ENCODE measurements at places on chromosomes 4 and X.

DNA sequence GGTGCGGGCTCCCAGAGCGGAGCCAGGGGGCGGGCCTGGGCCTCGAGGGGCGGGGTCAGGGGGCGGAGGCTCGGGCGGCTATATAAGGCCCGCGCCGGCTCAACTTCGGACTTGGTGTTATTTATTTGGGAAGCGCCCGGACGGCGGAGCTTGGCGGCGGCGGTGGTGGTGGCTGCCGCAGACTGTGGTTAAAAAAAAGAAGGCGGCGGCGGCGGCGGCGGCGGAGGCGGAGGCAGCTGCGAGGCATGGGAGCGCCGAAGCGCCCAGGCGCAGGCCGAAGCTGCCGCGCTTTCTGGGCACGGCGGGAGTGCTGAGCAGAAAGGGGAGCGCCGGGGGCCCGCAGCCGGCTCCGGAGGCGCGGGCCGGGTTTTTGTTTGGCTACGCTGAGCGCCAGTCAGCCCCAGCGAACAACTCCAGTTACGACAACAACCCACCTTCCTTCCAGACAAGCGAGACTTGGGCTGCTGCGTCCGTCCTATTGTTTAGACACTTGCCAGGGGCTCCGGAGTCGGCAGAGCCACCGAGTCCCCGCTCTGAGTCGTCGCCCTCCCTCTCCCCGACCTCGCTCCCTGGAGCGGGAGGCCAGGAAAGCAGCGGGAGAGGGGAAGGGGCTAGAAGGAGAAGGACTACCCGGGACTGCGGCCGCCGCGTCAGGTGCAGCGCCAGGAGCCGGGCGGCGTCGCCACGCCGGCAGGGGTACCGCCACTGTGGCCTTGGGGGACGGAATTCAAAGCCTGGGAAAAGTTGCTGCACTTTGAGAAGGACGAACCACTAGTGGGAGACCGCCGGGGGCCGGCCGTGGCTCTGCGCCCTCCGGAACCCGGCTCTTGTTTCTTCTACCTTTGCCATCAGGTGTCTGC, at the start of gene SLIT2:
Gene SLIT2, plus strand, starts transcription at position 110 of the 860 bp plus-strand sequence. CDS start 1,911 bp downstream, outside the sequence.
- DNase-seq: peak; percentile 63

DNA sequence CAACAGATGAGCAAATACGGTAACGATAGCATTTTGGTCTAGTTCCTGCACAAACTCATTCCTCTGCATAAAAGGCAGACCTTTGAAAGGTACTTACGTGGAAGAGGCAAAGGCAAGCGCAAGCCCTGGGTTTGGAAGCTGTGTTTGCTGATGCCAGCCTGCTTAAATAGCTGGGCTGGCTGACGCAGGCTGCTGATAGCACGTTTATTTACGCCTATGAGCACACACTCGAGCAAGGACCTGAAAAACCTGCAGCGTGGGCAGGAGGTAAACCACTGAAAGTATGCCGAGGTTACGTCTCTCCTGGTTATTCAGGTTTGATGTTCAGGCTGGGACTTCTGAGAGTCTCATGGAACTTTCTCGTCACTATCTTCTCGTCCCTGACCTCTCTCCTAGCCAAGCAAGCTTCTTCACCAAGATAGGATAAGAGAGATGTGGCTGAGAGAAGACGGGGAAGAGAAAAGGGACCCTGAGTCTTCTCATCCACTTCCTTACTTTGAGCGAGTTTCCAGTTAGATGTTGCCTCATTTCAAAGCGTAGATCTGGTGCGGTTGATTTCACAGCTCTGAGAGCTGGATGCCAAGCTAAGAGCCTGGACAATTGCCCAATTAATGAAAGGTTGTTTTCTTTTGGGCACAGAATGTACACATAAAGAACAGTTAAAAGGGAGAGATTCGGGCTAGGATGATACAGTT, at the start of gene HOPX:
Gene HOPX, minus strand, starts transcription at position 139 of the 695 bp plus-strand sequence. CDS start 23,480 bp downstream, outside the sequence.
- DNase-seq: no peak

DNA sequence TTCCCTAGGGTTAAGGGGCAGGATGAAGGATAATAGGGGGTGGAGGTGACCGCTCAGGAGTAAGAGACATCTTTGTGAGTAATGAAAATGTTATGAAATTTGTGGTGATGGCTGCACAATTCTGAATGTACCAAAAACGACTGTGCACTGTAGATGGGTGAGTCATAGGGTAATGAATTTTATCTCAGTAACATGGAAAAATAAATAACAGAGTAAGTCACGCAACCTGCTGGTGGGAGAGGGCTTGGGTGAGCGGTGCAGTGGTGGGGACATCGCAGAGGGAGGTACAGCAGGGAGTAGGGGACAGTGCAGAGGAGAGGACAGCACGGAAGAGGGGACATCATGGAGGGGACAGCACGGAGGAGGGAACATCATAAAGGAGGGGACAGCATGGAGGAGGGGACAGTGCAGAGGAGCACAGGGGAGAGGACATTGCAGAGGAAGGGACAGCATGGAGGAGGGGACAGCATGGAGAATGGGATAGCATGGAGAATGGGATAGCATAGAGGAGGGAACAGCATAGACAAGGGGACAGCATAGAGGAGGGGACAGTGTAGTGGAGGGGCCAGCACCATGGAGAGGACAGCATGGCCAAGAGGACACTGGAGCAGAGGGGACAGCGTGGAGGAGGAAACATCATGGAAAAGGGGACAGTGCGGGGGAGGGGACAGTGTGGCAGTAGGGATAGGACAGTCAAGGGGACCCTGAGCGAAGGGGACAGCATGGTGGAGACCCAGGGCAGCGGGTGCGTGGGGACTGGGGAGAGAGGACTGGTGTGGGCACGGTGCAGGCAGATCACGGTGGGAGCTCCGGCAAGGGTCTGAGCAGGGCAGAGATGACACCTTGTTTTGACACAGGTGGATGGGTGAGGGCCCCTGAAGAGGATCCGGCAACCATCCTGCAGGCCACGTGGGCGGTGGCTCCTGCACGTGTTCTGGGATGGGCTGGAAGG, 68.5 kb upstream of the MXD4 start:
- DNase-seq: peak; percentile 35

GRCh38 chrX:1093586-1094421, 118.6 kb downstream of the CRLF2 start:
- DNase-seq: no peak

DNA sequence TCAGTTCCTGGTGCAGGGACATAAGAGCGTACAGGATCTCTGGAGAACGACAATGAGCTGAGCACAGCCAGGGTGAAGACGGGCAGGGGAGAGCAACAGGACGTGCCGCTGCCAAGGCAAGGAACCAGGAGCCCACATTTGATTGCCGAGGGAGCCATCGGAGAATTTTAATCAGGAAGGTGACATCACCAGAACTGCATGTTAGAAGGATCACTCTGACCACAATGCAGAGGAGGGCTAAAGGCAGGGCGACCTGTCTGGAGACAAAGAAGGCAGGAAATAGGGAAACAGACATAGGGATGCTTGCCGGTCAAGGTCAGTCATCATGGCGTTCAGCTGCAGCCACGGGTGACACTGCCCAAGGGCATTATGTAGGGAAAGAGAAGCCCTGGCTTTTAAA, 81.4 kb downstream of the RBM47 start:
- no peak for DNase-seq

GRCh38 chrX:574251-574650, 56.3 kb upstream of the SHOX start:
- DNase-seq: no peak

DNA sequence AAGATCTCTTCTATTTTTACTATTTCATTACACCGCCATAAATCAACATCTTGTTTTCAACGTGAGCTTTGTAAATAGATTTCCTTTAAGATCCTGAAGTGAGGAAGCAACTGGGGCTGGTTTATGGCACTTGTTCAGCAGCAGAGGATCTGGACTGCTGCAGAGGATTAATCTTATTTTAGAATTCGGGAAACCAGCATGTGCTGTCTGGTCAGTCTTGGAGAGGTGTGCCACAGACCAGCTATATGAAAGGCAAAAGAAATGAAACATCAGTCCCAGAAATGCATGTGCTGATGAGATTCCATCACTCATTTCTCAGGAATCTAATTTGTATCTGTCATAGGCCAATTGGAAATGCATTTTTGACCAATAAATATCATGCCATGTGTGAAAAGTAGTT, 23.4 kb downstream of the PRDM8 start:
- DNase-seq: no peak

- DNase-seq: no peak
Measured at GRCh38 chr4:153420361-153420760, 45.8 kb upstream of the TMEM131L start.

- no peak for DNase-seq
Measured at GRCh38 chrX:24874604-24875247, 141.0 kb downstream of the ARX start.

DNA sequence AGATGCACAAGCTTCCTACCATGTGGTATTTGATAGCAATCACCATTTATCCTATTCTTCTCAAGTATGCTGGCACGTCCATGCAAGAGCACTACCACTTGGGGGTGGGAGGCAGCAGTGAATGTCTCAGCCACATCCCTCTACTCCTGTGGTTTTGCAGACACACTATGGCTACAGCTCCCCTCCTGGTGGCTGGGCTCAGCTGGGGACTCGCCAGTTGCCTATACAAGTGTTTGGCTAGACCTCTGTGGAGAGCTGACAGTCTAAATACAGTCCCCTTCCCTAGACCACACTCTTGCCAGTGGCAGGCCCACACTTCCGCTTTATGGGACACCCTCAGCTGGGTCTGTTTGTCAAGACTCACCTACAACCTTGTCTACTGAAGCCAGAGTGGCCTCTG, 53.2 kb downstream of the ADGRA3 start:
- no peak for DNase-seq

DNA sequence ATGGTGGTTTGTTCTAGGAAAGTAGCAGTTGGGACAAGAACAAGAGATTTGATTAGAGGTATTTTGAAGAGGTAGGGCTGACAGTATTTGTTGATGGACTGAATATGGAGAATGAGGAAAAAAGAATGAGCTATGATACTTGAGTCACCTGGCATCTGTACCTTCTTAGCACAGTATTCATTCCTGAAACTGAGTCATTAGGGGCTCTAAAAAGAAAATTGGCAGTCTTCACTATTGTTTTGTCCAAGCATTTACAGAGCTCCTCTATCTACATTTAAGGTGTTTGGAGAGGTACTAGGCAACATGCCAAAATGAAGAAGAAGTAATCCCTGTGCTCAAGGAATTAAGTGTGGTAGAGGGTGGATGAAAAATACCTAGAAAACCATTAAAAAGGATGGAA, 165.8 kb downstream of the SHROOM4 start:
- no peak for DNase-seq

GRCh38 chrX:41556958-41557357, 109.8 kb downstream of the NYX start:
- DNase-seq: no peak

GRCh38 chrX:45807572-45808425, 607.1 kb upstream of the DIPK2B start:
- peak; percentile 66 for DNase-seq

DNA sequence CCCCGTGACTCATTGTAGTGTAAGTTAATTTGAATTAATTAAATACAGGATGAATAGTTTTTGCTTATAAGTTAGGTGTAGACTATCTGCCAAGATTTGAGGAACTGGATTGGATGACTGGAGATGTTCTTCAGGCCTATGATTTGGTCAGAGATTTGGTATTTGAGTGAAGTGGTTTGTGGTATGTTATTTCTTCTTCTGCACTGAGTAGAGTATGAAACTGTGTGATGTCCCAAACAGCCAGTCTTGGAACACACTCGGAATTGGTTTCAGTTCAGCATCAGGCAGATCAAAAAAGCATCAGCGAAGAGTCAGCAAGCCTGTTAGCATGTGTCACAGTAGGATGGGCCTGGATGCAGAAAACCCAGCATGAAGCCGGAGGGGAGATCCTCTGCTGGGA, 294.1 kb downstream of the ARHGAP10 start:
- no peak for DNase-seq

GRCh38 chrX:153974003-153974725, 1.6 kb downstream of the TMEM187 start:
- no peak for DNase-seq

GRCh38 chr4:25161593-25161950, 1.3 kb upstream of the SEPSECS start:
- no peak for DNase-seq

DNA sequence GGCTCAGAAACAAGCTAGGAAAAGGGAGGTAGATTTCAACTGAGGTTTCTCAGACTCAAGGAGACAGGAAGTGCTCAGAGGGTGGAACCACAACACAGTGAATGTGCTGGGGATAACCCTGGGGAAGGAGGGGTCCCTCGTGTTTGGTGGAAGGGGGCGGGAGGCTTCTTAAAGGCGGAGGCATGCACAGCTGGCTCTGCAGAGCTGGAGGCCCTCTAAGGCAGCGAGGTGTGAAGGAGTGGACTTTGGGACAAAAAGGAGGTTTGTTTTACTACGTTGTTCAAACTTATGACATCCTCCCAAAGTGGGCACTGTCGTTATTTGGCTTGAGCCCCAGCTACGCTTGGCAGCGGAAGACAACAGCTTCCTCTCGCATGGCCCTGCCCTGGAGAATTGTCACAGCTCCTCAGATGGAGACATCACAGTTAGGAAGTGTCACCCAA, 21.7 kb upstream of the MTM1 start:
- no peak for DNase-seq

- peak; percentile 75 for DNase-seq
Measured at GRCh38 chr4:113131136-113131535, 81.7 kb downstream of the ANK2 start.

DNA sequence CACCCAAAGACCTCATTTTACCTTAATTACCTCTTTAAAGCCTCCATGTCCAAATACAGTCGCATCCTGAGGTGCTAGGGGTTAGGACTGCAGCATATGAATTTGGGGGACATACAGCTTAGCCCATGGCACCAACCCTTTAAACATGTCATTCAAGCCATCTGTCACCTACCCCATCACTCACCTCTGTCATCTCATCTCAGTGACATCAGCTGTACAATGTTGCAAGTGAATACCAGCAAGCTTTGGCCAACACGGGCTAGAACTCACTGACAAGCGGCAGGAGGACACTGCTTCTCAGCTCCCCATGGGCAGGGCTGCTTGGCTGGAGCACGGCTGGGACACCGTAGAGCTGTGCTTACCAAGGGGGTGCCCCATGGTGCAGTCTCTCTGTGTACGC, 107.5 kb downstream of the STK32B start:
- DNase-seq: no peak

- DNase-seq: peak; percentile 2
Measured at GRCh38 chrX:91434351-91435168, at the start of gene PABPC5. TSS of gene PABPC5 (plus strand) at chrX:91434839. CDS start at chrX:91435578, 739 bp downstream.

- DNase-seq: peak; percentile 46
Measured at GRCh38 chr4:189049682-189050081, 891.0 kb upstream of the FRG1 start.

DNA sequence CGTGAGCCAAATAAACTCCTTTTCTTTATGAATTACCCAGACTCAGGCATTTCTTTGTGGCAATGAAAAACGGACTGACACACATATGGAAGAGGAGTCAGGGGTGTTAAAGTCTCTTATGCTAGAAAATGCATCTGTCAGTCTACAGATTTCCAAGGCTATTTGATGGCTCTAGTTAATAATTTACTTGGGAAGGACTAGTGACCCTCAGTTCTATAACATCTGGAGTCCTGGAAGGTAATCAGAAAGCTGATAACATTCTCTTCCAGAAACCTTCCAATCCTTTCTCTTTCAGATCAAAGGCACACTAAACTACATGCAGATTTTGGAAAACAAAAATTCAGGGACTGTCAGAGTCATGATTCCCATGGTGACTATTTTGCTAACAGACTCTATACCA, 142.0 kb upstream of the TEX13D start:
- no peak for DNase-seq
